ENCODE measurements at places on chromosomes 7 and 10. TPM values are rescaled to one million over a fixed set of nuclear protein-coding genes. Genes with fewer than 3 reads are reported as not detected.

DNA sequence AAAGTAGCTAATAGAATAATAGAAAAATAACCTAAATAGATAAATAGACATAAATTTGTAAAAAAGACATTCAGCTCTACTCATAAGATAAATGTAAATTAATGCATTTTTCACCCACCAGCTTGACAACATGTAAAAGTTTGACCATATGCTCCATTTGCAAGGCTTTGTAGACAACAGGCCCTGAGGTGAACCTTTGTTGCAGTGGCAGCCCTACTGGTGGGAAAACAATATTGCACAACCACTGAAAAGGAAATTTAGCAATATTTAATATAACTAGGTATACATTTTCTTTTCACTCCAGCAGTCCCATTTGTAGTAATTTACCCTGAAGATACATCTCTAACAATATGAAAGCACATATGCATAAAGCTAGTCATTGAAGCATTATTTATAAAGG, 39.0 kb upstream of the ADRA2A start:
- DNase-seq = no peak
- peaks cover 10% of the 10 kb centered on the region for H3K36me3 ChIP-seq
- H3K27ac ChIP-seq = no peak overlapping the region
- no peaks in the 10 kb centered on the region for H3K4me1 ChIP-seq
- H3K4me3 ChIP-seq = no peak overlapping the region

DNA sequence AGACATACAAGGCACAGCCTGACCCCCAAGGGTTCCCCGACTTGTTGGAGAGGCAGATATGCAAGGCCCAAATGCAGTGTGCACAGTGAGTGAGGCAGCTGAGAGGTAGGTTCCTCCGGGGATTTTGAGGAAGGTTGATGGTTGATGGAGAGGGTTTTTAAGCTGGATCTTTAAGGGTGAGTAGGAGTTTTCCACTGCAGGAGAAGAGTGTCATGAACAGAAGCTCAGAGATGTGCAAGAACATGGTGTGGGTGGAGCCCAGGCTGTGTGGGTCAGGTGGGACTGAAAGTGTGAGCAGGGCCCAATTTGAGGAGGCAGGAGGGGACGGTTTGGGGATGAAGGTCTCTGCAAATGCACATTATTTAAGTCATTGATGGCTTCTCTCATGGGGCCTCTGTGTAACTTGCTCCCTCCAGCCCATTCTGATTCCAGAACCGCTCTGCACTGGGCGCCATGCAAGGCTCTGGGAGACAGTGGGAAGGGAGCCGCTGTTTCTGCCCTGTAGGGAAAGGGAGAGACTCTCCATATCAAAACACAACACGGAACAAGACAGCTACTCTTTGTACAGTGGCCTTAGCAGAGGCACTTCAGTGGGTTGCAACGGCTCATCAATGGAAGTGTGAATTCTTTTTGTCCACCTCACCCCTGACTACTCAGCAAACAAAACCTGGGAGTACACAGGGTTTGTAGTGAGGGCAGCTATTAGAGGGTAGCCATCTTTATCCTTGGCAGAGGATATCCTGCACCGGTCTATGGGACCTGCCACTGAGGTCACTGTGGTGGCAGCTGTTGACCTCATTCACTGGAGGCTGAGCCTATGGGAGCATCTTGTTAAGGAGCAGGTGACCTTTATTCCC, 29.7 kb downstream of the RAMP3 start:
- peaks cover 11% of the 10 kb centered on the region for H3K27me3 ChIP-seq
- H3K36me3 ChIP-seq = no peaks in the 10 kb centered on the region
- no peak overlapping the region for H3K4me3 ChIP-seq
- DNase-seq = no peak

- H3K27ac ChIP-seq = no peak overlapping the region
- H3K27me3 ChIP-seq = peaks cover 16% of the 10 kb centered on the region
- H3K4me1 ChIP-seq = no peaks in the 10 kb centered on the region
These were observed 146.3 kb upstream of the CELF2 start for GRCh38 chr10:10871352-10871751.

The TMEM209 gene
- 43.9 TPM for total RNA-seq

- H3K27me3 ChIP-seq = peaks cover 5% of the 10 kb centered on the region
- no peak overlapping the region for H3K4me3 ChIP-seq
- peaks cover 3% of the 10 kb centered on the region for H3K4me1 ChIP-seq
- H3K27ac ChIP-seq = no peak overlapping the region
- no peaks in the 10 kb centered on the region for H3K36me3 ChIP-seq
These were observed 53.6 kb upstream of the WNT16 start for GRCh38 chr7:121275204-121275603.

GRCh38 chr7:42947521-42947920, 15.3 kb downstream of the MRPL32 start:
- no peaks in the 10 kb centered on the region for H3K27me3 ChIP-seq
- DNase-seq = no peak
- H3K27ac ChIP-seq = no peak overlapping the region
- no peaks in the 10 kb centered on the region for H3K36me3 ChIP-seq
- no peak overlapping the region for H3K4me3 ChIP-seq

- H3K4me3 ChIP-seq = peak within 1 kb of the TSS; percentile 96
- H3K36me3 ChIP-seq = peaks cover 16% of the 10 kb centered on the region
- peak within 1 kb of the TSS; percentile 99 for H3K27ac ChIP-seq
- H3K27me3 ChIP-seq = no peaks in the 10 kb centered on the region
- H3K4me1 ChIP-seq = peaks cover 47% of the 10 kb centered on the region
These were observed at the start of gene CSGALNACT2 for GRCh38 chr10:43138021-43138756. CSGALNACT2 (plus strand) TSS chr10:43138445; CDS start chr10:43155150, 16,705 bp downstream.

- H3K27ac ChIP-seq = no peak overlapping the region
- H3K4me1 ChIP-seq = peaks cover 2% of the 10 kb centered on the region
- H3K27me3 ChIP-seq = no peaks in the 10 kb centered on the region
- H3K36me3 ChIP-seq = peaks cover 27% of the 10 kb centered on the region
- DNase-seq = no peak
These were observed 46.9 kb upstream of the KMT2E start for GRCh38 chr7:104967088-104967487.

- H3K27ac ChIP-seq = no peak overlapping the region
- H3K4me3 ChIP-seq = no peak overlapping the region
- DNase-seq = no peak
- H3K27me3 ChIP-seq = no peaks in the 10 kb centered on the region
- no peaks in the 10 kb centered on the region for H3K4me1 ChIP-seq
- H3K36me3 ChIP-seq = no peaks in the 10 kb centered on the region
These were observed 155.9 kb downstream of the CDK14 start for GRCh38 chr7:90752051-90752450.

GRCh38 chr10:92238586-92239098, 52.2 kb downstream of the CPEB3 start:
- H3K36me3 ChIP-seq = peaks cover 24% of the 10 kb centered on the region
- peaks cover 7% of the 10 kb centered on the region for H3K27me3 ChIP-seq
- H3K27ac ChIP-seq = no peak overlapping the region
- DNase-seq = no peak
- peak overlapping the region; percentile 52 for H3K4me3 ChIP-seq
- H3K4me1 ChIP-seq = peaks cover 19% of the 10 kb centered on the region

GRCh38 chr10:644076-644942, 45.2 kb downstream of the DIP2C start:
- H3K4me1 ChIP-seq = no peaks in the 10 kb centered on the region
- DNase-seq = no peak
- no peak overlapping the region for H3K27ac ChIP-seq

DNA sequence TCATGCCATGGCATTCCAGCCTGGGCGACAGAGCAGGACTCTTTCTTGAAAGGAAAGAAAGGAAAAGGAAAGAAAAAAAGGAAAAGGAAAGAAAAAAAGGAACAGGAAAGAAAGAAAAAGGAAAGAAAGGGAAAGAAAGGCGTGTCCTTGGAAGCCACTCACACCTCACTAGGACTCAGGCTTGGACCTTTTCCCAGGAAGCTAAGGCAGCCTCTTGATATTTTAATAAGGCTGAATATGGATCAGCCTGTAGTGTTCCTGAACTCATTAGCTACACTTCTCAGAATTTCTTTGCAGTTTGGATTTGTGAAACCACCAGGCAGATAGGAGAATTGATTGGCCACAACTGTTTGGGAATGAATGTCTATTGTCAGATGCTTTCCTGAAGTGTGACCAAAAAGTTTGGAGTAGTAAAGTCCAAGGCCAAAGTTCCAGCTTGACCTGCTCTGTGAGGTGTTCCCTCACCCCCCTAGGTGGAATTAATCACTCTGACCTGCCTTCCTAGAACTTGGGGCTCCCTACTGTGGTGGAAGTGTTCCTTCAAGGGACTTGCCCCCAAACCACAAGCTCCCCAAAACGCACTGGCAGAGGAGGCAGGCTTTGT, 7.1 kb upstream of the MALSU1 start:
- no peaks in the 10 kb centered on the region for H3K36me3 ChIP-seq
- H3K27ac ChIP-seq = no peak overlapping the region
- no peaks in the 10 kb centered on the region for H3K27me3 ChIP-seq
- peaks cover 18% of the 10 kb centered on the region for H3K4me1 ChIP-seq

DNA sequence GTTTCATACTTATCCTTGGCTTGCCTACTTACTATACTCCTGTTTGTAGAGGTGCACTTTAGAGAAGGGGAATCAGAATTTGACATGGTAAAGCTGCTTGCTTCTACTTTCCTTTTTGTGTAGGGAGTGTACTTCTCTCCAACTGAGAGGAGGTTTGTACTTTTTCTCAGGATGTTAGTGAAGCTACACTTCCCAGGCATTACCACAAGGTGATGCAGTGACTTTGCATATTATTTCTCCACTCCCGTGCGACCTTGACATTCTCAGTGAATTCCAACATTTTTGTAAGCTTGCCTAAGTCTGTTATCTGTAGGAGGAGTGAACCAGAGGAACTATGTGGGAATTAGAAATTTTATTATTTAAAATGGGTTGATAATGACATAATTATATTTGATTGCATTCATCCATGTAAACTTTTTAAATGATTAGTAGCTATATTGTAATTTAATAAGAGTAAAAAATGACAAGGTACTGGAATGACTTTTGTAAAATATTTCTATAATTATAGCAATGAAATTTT, 5.2 kb downstream of the TAX1BP1 start:
- peaks cover 25% of the 10 kb centered on the region for H3K4me1 ChIP-seq
- H3K4me3 ChIP-seq = no peak overlapping the region
- no peak for DNase-seq
- peaks cover 8% of the 10 kb centered on the region for H3K36me3 ChIP-seq
- H3K27me3 ChIP-seq = no peaks in the 10 kb centered on the region

- H3K36me3 ChIP-seq = no peaks in the 10 kb centered on the region
- no peak overlapping the region for H3K4me3 ChIP-seq
- peaks cover 8% of the 10 kb centered on the region for H3K4me1 ChIP-seq
- H3K27ac ChIP-seq = no peak overlapping the region
These were observed 77.5 kb upstream of the ADAM12 start for GRCh38 chr10:126465771-126466170.

DNA sequence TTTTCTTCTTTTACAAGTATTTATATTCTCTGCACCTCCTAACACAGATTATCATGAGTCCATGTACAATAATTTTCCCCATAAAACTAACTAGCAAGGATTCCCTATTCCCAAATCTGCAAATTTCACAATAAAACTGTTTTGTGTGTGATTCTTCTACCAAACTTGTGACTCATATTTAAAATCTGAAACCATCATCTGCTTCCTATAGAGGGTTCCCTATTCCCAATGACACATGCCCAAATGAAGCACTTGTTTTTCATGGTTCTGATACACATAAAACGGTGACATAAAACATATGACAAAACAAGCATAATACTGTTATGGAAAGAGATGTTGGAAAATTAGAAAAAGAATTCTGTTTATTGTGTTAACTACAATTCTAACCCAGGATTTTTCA, 657.6 kb downstream of the PARD3 start:
- DNase-seq = no peak
- peaks cover 3% of the 10 kb centered on the region for H3K27me3 ChIP-seq
- no peaks in the 10 kb centered on the region for H3K4me1 ChIP-seq
- no peak overlapping the region for H3K27ac ChIP-seq
- no peaks in the 10 kb centered on the region for H3K36me3 ChIP-seq
- no peak overlapping the region for H3K4me3 ChIP-seq
